Occipital lobe (tissue), 3 donors: ENCODE measurements at places on chromosomes 3 and 15. TPM values are rescaled to one million over a fixed set of nuclear protein-coding genes. Genes with fewer than 3 reads are reported as not detected.

GRCh38 chr15:45827766-45828165 lies 192.9 kb downstream of the SQOR start:
- no peak for DNase-seq

- DNase-seq: no peak
These were observed 62.6 kb downstream of the CHCHD6 start for GRCh38 chr3:126766653-126767052.

DNA sequence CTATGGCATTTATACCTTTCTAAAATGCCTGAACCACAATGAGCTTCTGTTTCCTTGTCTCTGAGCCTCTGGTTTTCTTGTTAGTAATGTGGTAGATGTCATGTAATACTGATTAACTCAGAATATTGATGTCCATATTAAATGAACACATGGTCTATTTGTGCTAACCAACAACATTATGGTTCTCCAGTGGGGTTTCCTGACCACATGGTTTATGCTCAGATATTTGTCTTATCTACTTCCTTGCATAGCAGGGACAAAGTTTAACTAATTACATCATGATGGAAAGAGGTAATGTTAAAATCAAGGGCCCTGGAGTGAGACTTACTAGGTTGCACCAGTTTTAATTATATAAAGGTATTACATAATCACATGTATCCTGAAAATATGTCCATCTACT lies 62.6 kb upstream of the SCN10A start:
- DNase-seq: no peak

DNA sequence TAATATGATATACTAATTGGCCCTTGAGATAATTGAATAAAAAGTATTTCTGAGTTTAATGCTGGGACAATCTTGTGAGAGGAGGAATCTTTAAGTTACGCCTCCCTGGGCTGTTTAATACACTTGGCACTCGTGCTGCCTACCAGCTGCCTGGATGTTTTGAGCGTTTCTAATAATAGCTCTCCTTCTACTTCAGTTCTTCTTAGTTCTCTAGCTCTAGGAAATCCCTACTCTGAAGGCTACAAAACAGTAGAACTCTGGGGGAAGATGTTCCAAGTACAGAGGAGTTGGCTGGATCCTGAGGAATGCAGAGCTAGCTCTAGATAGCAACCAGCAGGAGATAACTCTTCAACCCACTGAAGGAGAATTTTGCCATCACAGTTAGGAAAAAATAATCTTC lies 3.5 kb downstream of the NAALADL2 start:
- DNase-seq: peak; percentile 18

GRCh38 chr3:45232521-45232920 lies 6.4 kb upstream of the TMEM158 start:
- no peak for DNase-seq

HRG gene
- not detected for total RNA-seq

GRCh38 chr3:121431726-121432517 lies 113.9 kb downstream of the POLQ start:
- DNase-seq: no peak

DNA sequence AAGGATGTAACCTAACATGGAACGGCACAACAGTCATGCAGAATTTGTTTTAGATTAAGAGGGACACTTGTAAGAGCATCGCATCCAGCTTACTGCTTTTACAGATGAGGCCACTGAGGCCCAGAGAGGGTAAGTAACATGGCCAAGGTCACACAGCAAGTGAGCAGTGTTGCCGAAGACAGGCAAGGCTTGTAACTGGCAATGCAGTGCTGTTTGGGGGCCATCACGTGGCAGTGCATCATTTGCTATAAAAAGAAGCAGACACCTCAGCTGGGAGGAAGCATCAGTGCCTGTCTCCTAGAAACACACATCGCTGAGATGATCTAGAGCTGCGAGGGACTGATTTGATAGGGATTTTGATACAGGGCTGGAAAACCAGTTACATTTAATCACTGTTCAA lies 108.2 kb upstream of the PROK2 start:
- DNase-seq: peak; percentile 5

DNA sequence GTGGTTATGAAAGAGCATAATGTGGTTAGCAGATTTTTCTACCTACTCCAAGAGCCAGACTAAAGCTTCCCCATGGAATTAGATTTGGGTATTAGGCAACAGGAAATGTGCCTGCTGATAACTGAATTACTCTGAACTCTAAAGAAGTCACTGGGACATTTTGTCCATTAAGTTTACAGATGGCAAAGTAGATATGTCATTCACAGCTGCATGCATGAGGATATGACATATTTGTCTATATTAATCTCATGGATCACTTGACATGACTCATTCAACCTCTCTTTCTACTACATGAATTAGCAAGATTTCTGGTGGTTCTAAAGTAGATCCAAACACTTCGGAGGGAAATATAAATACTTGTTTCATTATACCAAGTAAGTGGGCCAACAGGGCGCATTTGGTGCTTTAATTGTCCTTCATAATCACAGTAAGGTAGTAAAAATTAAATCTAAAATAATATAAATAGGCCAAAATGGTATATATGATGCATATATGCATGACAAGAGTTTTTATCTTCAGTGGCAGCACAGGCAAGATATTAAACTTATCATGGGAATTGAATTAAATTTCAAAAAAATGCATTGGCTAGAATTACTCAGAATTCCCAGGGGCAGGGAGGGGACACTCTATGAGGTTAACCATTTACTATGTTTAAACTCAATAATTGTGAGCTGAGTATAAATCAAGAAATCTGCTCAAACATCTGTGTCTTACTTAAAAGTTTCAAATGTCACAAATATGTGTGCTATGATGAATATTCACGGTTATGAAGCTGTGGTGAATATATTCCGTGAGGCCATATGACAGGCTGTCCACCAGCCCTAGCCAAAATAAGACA lies 365.3 kb upstream of the KCNMB2 start:
- DNase-seq: no peak

DNA sequence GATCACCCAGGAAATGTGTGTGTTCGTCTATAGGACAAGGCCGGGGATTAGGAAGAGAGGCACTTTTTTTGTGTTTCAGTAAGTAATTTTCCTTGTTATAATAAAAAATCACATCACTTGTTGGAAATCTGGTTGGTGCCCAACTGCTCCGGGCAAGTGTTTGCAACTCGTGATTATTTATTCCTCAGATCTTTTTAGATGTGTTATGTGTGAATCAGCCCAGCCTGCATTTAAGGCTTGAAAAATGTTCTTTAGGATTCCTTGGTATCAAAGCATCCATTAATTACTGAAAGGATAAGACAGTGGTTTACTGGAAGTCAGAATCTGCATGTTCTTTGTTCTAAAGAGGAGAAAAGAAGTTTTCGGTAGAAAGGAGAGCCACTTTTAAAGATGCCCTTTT lies 345.6 kb downstream of the FEZF2 start:
- DNase-seq: no peak

DNA sequence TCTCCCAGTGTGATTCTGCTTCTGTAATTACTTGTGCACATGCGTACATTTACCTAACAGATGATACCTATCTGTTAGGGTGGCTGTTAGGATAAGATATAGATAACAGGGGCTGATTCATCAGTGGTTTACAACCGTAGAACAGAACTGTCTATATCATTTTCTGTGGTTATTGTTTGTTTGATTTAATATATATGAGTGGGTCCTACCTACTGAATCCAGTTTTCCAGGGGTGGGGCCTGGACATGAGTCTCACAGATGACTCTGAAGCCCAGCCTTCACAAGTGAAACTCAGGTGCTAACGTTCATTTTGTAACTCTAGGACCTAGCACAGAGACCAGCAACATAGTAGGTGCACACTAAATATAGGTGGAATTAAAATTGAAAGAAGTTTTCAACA lies 10.4 kb upstream of the ACAP2 start:
- no peak for DNase-seq

GRAMD1C gene
- 5.0 TPM for total RNA-seq
